Anterior cingulate cortex (tissue), 58 donors: ENCODE measurements at places on chromosomes 5 and 9.

- no peak for DNase-seq
Observed at GRCh38 chr9:98810102-98810842, 2.8 kb downstream of the GALNT12 start.

GRCh38 chr9:109487247-109487646 lies 10.9 kb downstream of the PTPN3 start:
- DNase-seq: no peak

GRCh38 chr9:136225366-136225747 lies 20.3 kb downstream of the QSOX2 start:
- DNase-seq: no peak

DNA sequence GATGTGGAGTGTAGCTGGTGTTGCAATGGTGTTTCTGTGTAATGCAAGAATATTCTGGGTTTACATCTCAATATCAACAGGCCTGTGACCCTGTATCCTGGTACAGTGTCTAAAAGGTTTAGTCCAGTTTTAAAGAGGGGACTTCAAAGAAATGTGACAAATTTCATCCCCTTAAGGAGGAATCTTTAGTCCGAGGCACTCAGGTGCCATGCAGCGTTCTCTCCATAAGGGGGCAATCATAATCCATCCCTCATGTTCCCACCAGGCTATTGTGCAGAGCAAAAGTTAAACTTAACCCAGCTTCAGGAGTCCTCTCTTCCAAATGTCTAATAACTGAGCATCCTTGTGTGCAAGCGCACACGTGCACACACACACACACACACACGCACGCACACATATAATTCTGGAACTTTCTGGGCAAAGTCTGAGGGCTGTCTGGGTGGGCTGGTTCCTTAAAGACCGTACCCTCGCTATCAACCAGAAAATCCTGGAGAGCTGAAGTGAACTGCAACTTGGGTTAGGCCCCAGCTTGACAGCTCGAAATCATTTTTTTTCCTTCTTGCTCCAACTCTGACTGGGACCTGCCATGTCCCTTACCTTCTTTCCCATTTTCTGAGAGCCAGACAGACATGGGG lies 46.0 kb downstream of the CRB2 start:
- DNase-seq: no peak

GRCh38 chr9:136963751-136964150 lies 11.7 kb downstream of the LCN12 start:
- no peak for DNase-seq

DNA sequence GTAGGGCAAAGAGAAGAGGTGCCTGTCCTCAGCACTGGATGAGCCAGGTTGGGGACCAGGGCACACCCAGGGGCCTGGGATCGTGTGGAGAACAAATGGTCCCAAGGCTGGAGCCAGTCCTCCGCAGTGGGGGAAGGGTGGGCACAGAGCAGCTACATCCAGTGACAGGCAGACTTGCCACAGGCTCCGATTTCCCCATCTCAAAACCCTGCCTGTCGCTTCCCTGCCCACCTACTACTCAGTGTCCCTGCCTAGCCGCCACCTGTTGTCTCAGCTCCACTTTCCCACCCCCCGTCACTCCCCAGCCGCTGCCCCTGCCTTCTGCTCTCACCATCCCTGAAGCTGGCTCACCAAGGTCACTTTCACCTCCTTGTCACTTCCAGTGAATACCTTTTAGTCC lies 13.9 kb upstream of the ENHO start:
- DNase-seq: no peak

DNA sequence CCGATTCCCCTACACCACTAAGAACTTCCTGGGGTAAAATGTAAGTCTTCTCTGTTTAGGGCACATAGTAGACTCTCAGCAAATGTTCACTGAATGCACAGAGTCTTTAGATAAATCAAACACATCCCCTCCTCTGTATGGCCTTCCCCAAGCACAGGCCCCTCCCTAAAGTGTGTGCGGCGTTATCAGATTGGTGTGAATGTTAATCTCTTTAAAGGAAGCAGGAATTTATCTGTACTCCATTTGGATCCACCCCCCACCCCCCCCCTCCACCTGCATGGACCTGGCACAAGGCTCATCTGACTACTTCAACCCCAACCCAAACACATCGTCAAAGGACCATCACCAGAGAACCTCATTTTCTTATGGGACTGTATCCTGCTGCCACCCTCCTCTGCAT lies 6.3 kb downstream of the PCDH1 start:
- DNase-seq: no peak

- no peak for DNase-seq
Observed at GRCh38 chr9:73806876-73807275, 655.2 kb downstream of the ANXA1 start.

- DNase-seq: no peak
Observed at GRCh38 chr5:41637869-41638268, 127.5 kb upstream of the PLCXD3 start.

- DNase-seq: no peak
Observed at GRCh38 chr5:57695179-57695578, 212.6 kb upstream of the ACTBL2 start.

DNA sequence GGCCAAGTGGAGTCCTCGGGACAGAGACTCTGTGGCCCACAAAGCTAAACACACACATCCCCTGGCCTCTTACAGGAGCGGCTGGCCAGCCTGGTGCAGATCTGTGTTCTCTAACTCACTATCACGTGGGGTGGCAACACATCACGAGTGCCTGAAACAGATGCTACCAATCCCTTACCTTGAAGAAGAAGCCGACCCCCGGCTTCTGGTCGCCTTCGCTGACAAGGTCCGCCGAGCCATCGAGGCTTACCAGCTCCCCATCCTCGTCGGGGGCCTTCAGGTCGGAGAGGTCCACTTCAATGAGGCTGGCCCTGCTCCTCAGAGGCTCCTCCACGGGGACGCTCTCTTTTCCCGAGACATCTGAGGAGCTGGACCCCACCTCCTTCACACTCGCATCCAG lies 86.7 kb downstream of the CAMSAP1 start:
- DNase-seq: no peak

GRCh38 chr5:124659798-124660197 lies 86.6 kb downstream of the ZNF608 start:
- no peak for DNase-seq
